ENCODE measurements at places on chromosomes 2 and 18.

GRCh38 chr2:240481720-240482119 is 46.3 kb downstream of the GPC1 start:
- DNase-seq, result no peak

DNA sequence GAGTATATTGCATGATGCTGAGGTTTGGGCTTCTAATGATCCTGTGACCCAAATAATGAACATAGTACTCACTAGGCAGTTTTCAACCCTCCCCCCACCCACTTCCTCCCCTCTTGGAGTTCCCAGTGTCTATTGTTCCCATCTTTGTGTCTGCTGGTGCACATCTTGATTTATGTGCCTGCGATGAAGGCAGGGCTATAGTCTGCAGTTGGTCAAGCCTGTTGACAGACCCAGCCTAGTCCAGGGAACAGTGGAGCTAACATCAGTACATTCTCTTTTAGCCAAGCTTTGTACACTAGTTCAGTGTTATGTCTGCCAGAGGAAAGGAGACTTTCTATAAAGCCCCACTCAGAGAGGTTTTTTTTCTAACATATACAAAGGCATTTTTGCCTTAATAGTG is 287.6 kb downstream of the CPS1 start:
- no peak for DNase-seq

DNA sequence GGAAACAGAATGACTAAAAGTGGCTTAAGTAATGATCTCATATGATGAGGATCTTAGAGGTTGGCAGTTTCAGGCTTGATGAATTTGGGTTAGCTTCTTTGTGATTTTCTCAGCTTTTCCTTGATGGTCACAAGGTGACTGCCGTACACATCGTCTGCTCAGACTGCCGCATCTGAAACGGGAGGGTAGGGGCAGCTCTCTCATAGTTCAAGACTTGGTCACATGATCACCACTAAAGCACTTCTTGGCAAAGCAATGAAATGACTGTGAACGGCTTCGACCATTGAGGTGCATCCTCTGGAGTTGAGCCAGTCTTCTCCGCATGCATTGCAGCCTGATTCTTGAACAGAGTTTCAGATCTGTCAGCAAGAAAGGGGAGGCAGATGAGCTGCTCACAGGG is 43.8 kb downstream of the LPIN1 start:
- no peak for DNase-seq

GRCh38 chr2:17879137-17879912 is 858 bp downstream of the KCNS3 start:
- DNase-seq, result no peak
